Activated gamma-delta T cell treated with Interleukin-2 at 50 U/mL for 16 hours (primary cell): ENCODE measurements at places on chromosomes 11 and 22.

- no peak for DNase-seq
These were observed 366.8 kb upstream of the CCDC179 start for GRCh38 chr11:23227078-23227445.

- DNase-seq: peak; percentile 42
These were observed 43.9 kb downstream of the BIRC2 start for GRCh38 chr11:102390667-102391465.

GRCh38 chr22:49753961-49754695 is 73.5 kb downstream of the BRD1 start:
- DNase-seq: no peak

GRCh38 chr22:40009292-40009774 is 14.6 kb downstream of the FAM83F start:
- no peak for DNase-seq

- DNase-seq: no peak
These were observed 205.1 kb downstream of the NXPE2 start for GRCh38 chr11:114883472-114883871.

DNA sequence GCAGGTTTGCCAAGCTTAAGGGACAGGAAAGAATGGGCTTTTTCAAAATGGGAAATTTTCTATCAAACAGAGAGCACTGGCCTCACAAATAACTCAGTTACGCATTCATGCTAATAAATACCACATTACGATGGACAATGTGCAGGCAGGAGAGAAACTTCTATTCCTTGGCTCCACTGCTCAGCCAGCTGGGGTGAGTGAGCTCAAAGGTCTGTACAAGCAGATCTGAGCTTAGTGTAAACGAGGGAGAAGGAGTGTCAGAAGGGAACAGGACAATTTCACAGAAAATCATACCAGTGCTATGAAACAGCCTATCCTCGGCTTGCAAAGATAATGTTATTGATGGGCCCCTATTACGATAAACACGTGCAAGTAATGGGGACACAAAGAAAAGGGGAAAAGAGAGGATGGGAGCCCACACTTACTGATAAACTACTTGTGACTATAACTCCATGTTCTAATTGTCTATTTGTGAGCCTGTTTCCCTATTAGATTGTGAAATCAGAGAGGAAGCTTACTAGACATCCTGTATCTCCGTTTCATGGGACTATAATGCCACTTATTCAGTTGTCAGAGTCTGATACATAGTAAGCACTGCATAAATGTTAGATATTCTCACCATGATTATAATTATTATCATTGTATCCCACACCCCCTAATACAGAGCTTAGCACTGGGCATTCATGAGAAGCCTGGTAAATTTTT is 46.3 kb downstream of the AMOTL1 start:
- DNase-seq: no peak

GRCh38 chr11:18253778-18254338 is 5.4 kb upstream of the SAA2 start:
- DNase-seq: no peak

DNA sequence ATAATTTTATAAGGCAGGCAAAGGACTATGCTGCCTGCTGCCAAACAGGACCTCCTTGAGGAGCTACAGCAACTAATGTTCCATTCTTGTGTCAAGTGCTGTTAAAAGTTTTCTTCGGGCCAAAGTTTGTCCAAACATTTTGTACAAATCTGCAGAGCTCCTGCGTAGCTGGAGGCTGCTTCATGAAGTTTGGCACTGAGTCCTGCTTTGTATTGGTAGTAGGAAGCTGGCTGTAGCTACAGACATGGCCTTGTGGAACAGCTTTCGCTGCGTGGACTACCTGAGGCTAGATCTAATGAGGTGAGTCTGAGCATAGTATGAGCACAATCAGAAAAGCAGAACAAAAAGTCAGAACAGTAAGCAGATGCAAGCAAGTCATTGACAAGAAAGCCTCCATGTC is 528.1 kb downstream of the DLG2 start:
- no peak for DNase-seq

GRCh38 chr22:46115388-46115678 is 35.0 kb upstream of the PPARA start:
- DNase-seq: no peak
